ENCODE measurements at places on chromosomes 3 and 15.

DNA sequence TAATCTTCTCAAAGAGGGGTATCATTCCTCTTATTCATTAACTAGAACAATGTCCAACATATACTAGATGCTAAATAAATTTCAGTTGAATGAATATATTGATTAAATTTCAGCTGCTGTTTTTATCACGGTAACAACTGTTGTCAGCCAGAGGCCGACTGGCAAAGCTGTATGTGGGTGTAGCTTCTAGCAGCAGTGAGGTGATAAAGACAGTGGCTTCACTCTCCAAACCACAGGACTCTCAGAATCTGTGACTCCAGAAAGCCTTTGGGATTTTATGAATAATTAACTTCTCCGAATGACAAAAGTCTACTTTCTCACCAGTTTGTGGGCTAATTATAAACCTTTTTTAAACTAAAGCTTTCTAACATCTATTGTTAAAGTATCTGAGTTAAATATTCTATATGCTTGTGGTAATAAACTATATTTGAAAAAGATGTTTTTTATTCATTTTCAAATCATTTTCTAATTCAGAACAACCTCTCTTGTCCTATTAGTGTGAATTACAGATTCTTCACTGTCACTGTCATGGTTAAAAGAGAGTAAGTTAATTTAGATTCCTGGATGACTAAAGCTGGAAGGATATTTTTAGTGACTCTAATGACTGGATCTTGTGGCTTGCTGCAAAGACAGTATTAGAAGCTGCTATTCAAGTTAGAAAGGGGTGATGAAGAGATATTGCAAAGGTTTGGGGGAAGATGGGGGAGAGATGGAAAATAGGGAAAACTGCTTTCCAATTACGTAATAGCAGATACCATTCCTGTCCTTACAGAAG is 796.4 kb upstream of the ARPP21 start:
- no peak for DNase-seq

DNA sequence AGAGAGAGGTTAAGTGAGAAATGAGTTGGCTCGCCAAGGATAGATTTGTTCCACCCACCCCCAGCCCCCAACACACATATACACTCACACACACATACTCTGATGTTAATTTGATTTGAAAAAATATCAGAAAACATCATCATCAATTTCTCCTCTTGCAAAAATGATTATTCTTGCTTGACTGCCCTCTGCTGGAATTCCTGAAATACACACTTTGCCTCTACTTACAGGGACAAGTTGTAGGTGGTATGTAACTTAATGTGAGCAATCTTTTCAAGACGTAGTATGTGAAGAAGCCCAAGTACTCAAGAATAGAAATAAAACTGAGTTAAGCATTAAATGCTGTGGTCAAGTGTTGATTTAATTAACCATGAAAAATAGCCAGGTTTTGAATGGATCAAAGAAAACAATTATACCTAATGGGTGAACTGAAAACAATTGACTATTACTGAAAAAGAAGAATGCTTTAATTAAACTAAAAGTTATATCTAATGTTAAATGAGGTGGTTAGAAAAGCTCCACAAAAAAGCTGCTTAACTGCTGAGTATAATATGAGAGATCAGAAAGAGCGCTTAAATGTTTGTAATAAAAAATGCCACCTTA is 46.6 kb upstream of the MDFIC2 start:
- no peak for DNase-seq

DNA sequence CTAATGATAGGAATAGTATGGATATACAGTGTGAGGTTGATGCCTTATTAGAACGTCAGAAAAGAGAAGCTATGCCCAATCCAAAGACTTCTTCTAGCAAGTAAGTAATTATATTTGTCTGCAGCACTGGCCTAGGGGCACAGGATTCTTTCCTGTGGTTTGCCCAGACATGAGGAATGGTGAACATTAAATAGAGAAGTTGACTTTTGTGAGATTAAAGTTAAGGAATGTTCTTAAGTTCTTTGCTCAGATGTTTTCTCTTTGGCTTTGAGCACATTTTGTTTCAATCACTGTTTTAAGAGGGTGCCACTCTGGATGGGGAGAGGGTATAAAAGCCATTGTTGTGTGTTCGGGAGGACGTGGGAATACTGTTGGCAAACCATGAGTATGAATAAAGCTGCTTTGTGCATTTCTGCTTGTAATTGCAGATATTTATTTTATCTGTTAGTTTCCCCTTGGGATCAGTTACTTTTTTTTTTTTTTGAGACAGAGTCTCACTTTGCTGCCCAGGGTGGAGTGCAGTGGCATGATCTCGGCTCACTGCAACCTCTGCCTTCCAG is 8.3 kb downstream of the KIF23 start:
- no peak for DNase-seq

DNA sequence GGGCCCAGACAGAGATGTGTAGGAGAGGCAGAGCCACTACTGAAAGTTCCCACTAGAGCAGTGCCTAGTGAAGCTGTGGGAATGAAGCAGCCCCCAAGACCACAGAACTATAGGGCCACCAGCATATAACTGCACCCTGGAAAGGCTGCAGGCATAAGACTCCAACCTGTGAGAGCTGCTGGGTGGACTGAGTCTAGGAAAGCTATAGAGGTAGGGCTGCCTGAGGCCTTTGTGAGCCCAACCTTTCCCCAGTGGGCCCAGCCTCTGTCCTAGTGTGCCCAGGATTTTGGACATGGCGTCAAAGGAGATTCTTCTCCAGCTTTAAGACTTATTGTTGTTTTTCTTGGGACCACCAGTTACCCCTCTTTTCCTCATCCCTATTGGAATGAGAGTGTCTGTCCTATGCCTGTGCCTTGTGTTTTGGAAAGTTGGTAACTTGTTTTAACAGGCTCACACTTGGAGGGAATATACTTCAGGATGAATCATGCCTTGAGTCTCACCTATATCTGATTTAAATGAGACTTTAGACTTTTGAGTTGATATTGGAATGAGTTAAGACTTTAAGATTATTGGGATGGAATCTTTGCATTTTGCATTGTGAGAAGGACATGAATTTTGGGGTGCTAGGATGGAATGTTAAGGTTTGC is 28.1 kb downstream of the SLMAP start:
- no peak for DNase-seq

DNA sequence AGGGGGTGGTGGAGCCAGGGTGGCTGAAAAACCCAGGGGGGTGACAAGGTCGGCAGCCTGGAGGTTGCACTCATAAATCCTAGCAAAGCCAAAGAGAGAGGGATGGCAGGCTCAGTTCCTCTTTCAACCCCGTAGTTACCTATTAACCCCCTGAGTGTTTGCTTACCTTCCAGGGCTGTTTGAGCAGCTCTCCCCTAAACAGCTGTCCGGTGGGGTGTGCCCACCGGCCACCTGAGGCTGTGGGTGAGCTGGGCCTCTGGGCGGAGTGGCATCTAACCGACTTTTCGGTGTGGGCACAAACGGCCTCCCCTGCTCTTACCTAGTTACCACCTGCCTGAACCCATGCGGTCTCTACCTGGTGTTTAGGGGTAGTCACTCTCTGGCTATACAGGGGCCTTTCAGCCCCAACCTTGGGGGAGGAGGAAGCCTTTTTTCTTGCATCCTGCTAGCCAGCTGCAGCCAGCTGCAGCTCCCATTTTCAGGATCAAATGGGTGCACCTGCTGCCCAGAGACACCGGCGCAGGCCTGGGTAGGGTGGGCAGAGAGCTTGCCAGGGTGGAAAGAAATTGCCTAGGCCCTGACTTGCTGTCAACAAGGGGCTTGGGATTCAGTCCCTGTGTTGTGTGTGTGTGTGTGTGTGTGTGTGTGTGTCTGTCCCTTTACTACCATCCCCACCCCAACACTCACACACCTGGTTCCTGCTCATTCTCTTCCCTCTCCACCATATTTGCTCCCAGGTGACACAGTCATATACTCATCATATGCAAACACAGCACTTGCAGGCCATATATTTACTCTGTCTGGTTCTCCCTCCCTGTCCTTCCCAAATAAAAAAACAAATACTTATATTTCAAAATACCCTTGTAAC is 3.7 kb downstream of the DLL4 start:
- peak; percentile 69 for DNase-seq

GRCh38 chr15:77421370-77421700 is 647 bp downstream of the HMG20A start:
- DNase-seq = no peak

DNA sequence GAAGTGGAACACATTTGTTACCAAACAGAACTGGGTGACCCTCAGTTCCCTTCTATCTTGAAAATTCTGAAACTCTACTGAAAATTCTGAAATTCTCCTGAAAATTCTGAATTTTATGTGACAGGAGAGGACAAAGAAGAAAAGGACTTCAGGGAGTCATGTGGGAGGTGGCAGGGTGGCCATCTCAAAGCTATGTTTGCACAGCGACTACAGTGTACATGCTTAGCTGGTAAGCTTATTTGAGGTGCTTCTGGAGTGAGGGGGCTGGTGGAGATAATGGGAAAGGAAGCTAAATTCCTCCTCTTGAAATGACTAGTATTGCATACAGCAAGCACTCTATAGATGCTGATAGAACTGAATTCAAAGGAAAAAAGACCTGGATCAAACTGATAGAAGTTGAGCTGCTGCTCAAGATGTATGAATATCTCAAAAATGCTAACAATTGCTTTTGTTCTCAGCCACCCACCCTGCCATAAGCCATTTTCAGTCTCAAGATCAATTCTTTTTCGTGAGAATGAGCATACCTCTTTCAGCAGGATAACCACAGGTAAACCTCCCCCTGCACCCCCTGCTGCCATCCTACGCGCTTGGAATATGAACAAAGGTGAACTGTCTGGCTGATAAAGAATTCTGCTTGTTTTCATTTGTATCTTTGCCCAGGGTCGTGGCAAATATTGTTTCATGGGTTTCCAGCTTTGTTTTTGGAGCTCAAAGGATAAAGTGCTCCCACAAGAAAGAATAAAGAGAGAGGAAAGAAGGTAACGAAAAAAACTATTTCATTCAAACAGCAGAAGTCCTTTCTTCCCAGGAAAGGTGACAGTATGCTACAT is 16.6 kb upstream of the ARHGEF3 start:
- no peak for DNase-seq

- no peak for DNase-seq
Measured at GRCh38 chr3:165638034-165638433, 199.2 kb downstream of the BCHE start.

GRCh38 chr3:3127432-3128010 is 781 bp downstream of the TRNT1 start:
- no peak for DNase-seq

DNA sequence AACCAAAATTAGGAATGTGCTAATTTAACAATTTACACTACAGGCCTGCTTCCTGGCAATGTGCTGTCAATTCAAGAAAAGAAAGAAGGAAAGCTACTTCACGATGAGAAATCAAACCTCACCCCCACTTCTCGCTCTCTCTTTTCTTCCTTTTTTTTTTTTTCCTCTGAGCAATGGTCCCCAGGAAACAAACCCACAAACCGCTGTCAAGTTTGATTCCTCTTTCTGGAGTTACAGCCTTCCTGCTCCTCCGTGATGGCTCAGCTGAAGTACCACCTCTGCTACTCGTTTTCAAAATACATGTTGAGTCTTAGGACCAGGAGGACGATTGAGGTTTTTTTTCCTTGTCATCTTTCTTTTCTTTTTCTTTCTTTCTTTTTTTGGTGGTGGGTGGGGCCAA is 3.4 kb upstream of the TRIM71 start:
- no peak for DNase-seq

DNA sequence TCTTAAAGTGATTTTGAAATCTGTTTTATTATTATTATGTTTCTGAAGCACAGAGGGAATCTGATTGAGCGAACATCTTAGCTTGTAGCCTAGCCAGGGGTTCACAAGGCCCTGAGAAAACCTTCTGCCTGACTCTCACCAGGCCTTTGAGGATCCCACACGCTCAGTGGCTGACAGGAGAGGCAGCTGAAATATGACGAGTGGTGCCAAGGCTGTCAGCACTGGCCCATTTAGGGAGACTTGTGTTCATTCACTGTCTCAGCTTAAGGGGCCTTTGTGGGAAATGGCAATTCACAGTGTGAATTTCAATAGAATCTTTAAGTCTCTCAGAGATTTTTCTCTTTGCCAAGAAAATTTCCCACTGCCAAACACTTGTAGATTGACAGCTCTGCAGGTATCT is 770.9 kb downstream of the TUSC7 start:
- no peak for DNase-seq

GRCh38 chr3:62132027-62132602 is 241.2 kb downstream of the FEZF2 start:
- DNase-seq = no peak

- DNase-seq = peak; percentile 92
Measured at GRCh38 chr15:40421246-40422157, 15.9 kb downstream of the IVD start.

GRCh38 chr15:44584162-44584749 is 47.3 kb downstream of the EIF3J start:
- peak; percentile 64 for DNase-seq

GRCh38 chr3:20573175-20573574 is 387.2 kb upstream of the SGO1 start:
- no peak for DNase-seq

GRCh38 chr3:187740421-187741399 is 4.6 kb downstream of the BCL6 start:
- DNase-seq = peak; percentile 69

GRCh38 chr15:58594898-58595297 is 154.6 kb downstream of the ADAM10 start:
- DNase-seq = no peak

- no peak for DNase-seq
Measured at GRCh38 chr15:34944936-34945335, 24.6 kb downstream of the AQR start.

GRCh38 chr3:179606534-179607085 is 2.0 kb downstream of the NDUFB5 start:
- no peak for DNase-seq

DNA sequence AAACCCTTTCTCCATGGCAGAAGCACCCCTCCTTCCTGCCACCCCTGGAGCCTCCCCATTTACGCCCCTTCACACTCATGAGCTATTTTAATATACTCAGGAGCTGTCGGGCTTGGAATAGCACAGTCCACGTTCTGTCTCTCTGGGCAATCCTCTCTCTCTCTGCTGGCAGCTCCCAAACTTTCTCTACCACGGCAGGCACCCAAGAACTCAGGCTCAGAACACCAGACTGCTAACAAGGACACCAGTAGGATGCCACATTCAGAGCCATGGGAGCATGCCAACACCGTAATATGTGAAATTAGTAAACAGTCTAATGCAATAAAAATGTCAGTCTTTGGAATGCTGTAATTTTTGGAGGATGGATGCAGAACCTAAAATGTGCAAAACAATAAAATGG is 19.3 kb downstream of the TNFAIP8L3 start:
- DNase-seq = no peak

GRCh38 chr15:69647142-69647513 is 194.5 kb downstream of the RPLP1 start:
- no peak for DNase-seq

DNA sequence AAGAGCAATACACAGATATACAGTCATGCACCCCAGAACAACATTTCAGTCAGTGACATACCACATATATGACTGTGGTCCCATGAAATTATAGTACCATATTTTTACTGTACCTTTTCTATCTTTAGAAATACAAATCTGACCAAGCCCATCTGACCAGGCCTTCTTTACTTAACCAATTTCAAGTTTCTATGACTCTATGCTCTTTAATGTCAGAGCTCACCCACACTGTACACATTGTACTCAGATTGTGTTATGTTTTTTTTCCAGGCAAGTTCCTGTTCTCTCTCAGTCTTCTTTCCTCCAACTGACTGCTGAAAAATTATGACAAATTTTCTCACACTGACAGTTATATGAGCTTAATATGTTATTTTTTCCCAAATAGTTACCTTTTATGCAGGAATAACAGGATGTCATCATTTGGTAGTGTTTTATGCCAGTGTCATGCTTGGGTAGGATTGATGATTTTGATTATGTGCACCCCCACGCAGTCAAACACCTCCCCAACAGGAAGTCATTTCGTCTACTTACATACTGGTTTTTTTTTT is 8.0 kb upstream of the CBLB start:
- no peak for DNase-seq
